ENCODE measurements at places on chromosomes 7 and 10.

DNA sequence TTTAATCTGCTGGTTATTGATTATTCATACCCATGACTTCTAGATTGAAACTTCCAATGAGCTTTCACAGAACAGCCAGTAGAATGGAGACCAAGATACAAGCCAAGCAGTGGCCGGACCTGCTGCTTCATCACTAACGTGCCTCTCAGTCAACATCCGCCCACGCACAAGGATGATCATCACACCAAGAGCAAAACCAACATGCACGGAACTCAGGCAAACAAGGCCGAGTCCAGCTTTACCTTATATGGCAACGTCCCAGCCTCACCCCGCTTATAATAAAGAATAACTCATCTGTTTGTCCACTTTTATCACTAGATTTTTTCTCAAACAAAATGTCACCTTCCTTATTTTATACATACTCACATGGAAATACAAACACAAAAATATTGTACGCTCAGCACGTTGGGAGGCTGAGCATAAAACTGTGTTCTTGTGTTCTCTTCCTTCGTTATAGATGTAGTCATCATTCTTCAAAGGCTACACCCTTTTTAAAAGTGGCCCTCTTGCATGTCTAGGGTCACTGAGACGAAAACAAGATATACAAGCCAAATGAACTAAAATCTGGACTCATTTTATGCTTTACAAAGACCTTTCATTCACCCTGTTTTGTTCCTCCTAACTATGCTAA lies 122.7 kb downstream of the SFMBT2 start:
- DNase-seq, result no peak

GRCh38 chr7:20597339-20597738 lies 18.1 kb upstream of the ABCB5 start:
- no peak for DNase-seq

- no peak for DNase-seq
Observed at GRCh38 chr7:22074897-22075296, 129.2 kb upstream of the CDCA7L start.

DNA sequence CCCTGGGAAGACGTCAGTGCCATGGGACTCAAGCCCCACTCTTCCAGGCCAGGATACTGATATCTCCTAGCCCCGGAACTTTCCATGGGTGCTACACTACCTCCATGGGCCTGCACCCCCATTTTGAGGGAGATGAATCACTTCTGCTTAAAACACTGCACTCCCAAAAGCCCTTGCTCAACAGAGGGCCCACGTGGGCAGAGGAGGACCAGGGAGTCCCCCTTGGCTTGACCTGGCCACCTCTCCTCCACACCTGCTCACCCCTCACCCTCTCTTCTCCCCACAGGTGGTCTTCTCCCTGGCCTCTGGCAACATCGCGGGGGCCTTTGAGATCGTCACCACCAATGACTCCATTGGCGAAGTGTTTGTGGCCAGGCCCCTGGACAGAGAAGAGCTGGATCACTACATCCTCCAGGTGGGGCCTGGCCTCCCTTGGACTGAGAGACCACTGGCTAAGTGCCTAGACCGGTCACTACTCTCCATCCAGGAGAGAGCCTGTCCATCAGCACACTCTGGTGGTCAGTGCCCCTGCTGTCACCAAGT lies 19.9 kb upstream of the C10orf105 start:
- DNase-seq, result no peak

- DNase-seq, result no peak
Observed at GRCh38 chr7:129948338-129948737, 4.4 kb downstream of the UBE2H start.

DNA sequence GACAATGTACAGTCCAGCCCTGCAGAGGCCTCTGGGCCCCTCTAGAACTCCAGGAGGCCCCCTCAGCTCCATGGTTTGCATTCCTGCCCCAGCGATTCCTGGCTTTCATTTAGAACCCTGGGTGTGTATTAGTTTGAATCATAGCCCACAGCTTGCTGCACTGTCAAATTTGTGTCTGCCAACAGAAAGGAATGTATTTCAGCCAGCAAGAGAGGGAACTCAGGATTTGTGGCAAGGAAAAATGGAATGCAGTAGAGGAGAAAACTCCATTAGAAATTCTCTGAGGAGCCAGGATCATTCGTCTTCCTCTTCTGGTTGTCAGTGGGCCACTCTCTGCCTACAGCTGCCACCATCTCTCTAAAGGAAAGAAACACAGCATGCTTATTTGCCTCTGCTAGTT lies 27.9 kb upstream of the WDR11 start:
- DNase-seq, result no peak

DNA sequence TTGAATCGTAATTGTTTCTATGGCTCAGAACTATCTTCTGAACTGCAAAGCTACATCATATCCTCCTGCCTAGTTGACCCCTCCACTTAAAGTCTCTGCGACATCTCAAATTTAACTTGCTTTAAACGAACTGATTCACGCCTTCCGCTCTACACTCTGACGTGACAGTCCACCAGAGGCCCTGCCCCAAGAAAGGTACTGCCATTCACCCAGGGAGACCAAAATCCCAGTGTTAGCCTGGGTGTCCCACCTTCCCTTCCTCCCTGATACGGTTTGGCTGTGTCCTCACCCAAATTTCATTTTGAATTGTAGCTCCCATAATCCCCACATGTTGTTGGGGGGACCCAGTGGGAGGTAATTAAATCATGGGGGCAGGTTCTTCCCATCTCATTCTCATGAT lies 90.8 kb downstream of the CPXM2 start:
- DNase-seq, result no peak

DNA sequence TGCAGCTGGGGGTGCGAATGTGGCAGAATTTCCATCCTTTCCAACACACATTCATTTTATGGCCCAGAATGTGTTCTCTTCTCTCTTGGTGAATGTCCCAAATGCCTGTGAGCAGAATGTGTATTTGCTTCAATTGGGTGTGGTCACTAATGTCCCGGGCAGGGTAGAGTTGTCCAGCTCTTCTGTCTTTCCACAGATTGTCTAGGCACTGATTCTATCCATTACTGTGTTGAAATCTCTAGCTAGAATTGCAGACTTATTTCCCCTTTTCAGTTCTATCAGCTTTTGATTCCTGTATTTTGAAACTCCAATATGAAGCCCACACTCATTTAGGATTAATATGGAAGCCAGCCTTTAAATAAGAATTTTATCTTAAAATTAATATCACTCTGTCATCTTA lies 14.0 kb upstream of the AKR1E2 start:
- DNase-seq, result no peak

DNA sequence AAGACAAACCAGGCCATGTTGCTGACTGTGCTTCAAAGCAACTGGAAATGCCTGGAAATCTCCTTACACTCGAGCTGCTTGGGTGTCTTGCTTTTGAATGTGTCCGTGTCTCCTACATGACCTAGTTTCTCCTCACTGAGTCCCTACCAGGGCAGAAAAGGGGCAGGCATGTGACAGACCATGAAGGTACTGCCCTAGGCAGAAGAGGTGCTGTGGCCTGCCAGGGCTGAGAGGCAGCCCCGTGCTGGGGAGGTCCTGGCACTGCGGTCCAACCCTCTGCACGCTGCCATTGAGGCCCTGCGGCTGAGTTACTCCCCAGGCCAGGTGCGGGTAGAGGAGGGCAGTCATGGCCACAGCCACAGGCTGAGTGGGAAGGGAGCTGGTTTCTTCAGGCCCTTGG lies 159.3 kb downstream of the LYZL1 start:
- no peak for DNase-seq

GRCh38 chr10:35565602-35566081 lies 39.5 kb upstream of the GJD4 start:
- DNase-seq, result no peak

GRCh38 chr7:142811154-142811737 lies 40.5 kb downstream of the PRSS2 start:
- no peak for DNase-seq

DNA sequence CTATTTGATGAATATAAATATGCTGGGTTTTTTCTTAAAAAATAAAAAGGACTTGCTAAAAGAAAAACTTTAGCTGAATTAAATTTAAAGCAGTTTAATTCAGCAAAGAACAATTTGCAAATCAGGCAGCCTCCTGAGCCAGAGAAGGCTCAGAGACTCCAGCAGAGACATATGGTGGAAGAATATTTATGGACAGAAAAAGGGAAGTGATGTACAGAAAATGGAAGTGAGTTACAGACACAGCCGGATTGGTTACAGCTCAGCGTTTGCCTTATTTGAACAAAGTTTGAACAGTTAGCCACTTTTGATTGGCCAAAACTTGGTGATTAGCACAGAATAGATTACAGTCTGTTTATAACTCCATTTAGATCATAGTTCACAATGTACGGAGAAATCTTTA lies 110.3 kb downstream of the GAD2 start:
- no peak for DNase-seq

Measured in HS-5 (cell line).